ENCODE measurements at places on chromosomes 2 and 18.
A peak's percentile ranks its signal among the peaks of the same experiment; 100 is the strongest.

- DNase-seq, result no peak
Observed at GRCh38 chr18:7338846-7339245, 108.0 kb downstream of the LRRC30 start.

GRCh38 chr18:72544092-72544886, at the start of gene CBLN2:
CBLN2 (minus strand) TSS chr18:72544342; CDS start chr18:72542160, 2,182 bp downstream.
- DNase-seq, result peak; percentile 18

DNA sequence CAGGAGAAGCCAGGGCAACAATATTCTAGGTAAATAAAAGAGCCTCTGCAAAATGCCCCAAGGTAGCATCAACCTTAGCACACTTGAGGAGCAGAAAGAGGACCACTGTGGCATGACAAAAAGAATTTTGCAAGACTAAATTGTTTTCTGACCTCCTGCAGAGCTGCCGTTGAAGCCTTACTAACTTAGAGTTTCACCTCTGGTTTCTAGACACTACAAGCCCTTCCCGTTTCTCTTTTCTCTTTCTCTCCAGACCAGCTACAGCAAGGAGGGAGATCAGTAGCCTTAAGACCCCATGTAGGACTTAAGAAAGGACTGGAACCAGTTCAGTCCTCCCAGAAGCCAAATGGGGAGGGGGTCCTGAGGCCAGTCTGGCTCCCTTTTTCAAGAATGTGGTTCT, 73.3 kb upstream of the SP3 start:
- no peak for DNase-seq

DNA sequence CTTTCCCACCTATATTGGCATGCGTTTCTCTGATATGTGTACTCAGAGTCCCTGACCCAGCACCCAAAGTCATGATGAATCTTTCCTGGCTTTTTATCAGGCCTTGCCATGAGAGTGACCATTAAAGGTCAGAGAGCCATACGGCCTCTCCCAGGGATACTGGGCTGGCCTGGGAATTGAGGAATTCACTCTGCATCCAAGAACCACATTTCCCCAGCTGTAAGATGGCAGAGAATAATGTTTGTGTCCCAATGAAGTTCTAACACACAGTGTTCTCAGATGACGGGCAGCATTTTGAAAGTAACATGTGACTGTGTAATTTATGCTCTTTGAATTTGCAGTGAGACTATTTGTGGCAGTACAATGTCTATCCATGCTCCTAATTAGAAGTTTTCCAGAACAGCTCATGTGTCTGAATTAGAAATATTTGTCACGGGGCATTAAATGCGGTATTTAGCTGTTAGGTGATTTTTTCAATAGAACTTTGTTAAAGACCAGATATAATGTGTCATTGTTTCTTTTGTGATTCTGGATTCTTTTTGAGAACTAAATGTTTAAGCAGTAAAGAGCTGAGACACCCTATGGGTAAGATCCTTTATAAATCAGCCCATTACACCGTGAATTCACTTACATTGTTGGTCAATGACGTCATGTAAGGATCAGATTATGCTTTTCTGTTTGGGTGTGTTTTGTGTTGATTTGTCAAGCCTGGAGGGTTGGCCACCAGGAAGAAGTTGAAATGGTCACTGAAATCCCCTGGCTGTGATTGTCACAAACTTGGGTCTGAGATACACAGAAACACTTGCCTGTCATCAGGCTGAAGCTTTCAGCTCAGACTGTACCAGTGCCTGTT, 7.3 kb upstream of the SLC3A1 start:
- no peak for DNase-seq

DNA sequence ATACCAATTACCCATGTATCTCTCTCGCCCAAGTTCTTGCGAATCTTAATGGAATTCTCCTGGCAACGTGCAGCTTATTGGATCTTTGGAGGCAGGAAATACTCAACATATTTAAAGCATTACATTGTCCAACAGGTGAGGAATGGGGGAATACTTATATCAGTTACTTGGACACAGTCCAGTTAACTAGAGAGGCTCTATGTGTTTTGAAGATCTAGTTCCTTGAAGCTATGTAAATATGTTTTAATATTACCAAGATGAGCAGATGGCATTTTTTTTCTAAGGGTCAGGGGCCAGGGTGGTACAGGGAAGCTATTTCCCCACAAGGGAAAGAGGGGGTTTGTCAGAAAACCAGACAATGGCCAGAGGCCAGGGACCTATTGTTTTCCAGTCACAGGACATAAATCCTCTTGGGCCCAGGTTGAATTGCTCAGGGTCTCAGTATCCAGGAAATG, 26.8 kb upstream of the MC5R start:
- DNase-seq, result no peak

DNA sequence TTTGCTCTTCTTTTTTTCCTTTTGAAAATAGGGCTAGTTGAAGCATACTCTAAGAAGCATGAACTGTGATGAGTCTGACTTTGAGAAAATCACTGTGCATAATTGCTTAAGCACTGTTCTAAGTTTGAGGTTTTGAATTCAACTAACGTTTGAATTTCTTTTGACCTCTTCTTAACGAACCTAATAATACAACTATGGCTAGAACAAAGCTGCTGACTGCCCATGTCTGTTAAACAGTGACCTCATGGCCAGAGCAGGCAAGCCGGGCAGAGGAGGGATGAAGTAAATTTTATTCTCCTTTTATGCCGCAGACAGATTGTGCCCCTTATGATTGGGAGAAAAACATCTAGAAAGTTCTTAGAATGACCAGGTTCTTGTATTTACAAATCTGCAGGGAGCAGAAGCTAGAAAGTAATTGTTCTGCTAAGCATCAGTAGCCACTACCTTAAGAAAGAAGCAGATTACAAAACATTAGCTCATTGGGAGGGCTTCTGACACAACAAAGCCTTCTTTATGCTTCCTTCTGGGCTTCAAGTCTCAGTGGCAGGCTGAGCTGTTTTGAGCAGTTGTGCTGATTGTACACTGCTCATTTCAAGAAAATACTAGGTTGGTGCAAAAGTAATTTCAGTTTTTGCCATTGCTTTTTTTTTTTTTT, 97.8 kb upstream of the RASGRP3 start:
- DNase-seq, result no peak
